ENCODE measurements at places on chromosomes 1 and 21.

DNA sequence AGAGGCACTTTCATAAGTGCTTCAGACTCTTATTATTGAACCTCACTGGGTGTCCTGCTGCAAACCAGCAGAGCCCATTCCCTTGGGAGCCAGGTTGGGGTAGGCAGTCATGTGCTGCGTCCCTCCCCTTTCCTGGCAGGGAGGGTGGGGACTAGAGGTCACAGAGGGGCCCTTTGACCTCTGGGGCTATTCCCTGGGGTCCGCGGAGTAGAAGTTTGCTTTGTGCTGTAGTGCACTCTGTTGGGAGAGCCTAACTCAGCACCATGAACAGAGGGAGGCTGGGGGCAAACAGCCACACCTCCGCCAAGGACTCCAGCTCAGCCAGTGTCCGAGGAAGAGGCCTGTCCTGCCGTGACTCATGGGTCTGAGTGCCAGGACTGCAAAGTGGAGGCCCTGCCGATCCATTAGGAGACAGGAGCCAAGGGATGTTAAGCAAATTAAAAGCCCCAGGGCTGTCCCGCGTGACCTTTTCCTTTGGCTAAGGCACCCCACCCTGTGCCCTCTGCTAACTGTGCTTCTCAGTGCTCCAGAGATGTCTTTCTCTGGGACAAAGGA, 3.0 kb upstream of the IGSF21 start:
- DNase-seq = no peak

DNA sequence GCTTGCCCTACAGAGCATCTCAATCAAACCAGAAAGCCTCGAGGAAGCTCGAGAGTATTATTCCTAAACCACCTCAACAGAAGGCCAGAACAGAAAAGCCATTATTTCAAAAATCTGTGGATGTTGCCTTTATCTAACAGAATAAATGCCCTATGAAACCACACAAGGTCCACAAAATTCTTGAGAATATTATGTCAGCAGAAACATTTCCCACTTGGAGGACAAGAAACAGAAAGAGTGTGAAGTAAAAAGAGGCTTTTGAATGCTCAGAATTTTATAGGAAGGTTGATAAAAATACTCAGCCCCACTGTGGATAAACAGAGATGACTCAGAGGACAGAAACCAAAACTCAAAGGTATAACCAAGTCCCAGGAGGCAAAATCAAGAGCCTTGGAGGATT, 146.4 kb upstream of the LRRC7 start:
- no peak for DNase-seq

GRCh38 chr1:241821363-241821762, 26.6 kb upstream of the EXO1 start:
- DNase-seq = peak; percentile 66

- DNase-seq = no peak
Observed at GRCh38 chr1:19596065-19596713, 47.9 kb upstream of the NBL1 start.

GRCh38 chr1:4106731-4107130, 206.7 kb upstream of the C1orf174 start:
- no peak for DNase-seq

DNA sequence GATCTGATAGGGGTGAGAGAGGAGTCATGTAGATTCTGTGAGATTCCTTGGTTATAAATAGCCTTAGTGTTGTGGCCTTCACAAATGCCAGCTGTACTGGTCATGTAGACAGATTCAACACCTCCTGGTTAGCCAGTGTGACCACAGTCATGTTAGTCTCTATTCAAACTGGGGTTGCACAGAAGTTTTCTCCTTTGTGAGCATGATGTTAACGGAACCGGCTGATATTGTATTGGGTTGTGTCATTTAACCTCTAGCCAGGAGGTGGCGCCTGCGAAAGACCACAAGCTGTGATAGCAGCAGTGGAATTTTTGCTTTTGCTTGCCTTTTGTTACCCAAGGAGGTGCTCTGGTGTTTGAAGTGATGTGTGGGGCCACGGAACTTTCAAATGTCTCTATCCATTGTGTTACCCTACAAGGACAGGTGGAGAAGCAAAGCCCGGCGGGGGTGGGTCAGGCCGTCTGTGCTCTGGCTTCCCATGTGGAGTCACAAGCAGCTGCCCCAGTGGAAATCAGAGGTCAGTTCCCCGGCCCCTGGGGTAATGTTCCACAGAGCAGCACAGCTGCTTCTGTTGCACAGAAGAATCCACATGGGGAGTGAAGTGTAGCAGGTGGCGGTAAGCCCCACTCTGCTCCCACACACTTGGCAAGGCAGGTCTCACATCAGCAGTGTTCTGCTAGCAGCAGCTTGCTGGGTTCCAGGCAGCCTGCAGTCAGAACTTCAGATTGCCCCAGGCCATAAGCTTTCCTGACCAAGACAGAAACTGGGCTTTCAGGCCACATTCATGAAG, 112.6 kb downstream of the ADAMTS1 start:
- no peak for DNase-seq

- DNase-seq = no peak
Observed at GRCh38 chr1:192797891-192798290, 10.9 kb upstream of the RGS2 start.

DNA sequence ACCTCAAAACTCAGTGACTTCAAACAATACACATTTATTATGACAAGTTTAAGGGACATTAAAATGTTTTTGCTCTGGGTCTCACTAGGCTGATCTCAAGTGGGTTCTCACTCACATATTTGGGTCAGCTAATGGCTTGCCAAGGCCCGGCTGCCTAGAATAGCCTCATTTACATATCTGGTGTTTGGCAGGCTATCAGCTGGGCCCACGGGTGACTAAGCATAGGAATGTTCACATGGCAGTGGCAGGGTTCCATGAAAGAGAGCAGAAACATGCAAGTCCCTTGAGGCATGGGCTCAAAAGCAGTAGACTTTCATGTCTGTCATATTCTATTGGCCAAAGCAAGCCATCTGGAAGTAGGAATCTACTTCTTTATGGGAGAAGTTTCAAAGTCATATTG, 492.6 kb downstream of the KCNT2 start:
- DNase-seq = peak; percentile 37

GRCh38 chr1:83761167-83762038, 237.5 kb downstream of the TTLL7 start:
- DNase-seq = no peak

GRCh38 chr1:235313931-235314678, 13.9 kb downstream of the ARID4B start:
- no peak for DNase-seq

DNA sequence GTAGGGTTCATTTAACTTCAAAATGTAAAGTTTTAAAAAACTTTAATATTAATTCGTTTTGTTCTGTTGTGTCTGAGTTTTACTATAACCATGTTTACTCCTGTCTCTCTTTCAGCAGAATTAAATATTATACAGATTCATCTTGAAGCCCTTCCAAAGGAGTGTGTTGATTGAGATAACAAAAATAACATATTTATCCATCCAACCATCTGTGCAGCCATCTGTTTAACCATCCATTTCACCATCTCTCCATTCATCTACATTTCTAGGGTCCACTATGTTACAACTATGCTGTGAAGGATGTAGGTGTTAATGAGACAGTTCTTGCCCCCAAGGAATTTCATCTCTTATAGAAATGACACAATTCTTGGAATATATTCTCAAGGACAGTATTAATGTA, 36.0 kb upstream of the GNG12 start:
- DNase-seq = no peak

All from BJ (cell line).